Spinal cord (tissue), 10 donors: ENCODE measurements at places on chromosomes 7 and 10.

DNA sequence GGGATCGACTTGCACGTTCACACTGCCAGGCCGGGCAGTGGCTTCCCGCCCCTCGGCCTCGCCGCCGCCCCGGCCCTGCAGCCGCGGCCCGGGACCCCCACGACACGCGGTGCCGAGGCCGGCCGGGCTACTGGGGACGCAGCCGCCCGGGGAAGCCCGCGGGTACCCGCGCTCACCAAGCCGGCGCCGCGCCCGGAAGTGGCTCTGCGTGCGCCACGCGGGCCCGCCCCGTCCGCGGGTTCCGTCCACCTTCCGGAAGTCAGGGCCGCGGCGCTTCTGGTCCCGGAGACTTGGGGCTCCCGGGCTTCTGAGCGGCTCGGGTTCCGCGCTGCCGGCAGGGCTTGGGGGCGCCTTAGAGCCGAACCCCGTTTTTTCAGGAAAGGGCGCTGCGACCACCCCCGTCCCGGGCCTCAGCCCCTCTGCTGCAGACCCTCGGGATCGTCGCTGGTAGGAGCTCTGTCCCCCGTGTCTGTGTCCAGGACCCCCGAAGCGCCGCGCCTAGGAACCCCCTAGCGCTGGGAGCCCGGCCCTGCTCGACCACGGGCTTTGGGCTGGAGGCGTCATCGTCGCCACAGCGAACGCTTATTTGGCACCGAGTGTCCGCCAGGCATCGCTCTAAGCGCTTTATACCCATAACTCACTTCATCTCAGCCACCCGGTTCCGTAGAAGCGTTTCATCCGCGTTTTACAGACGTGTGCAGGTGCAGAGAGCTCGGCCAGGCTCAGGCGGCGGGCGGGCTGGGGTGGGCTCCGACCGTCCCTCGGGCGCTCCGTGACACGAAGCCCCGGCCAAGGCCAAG, at the start of gene PSMG3:
Gene PSMG3, minus strand, starts transcription at position 200 of the 800 bp plus-strand sequence. CDS start 693 bp downstream, outside the sequence.
- H3K27ac ChIP-seq, result peak within 1 kb of the TSS; percentile 95
- no peaks in the 10 kb centered on the region for H3K27me3 ChIP-seq
- peaks cover 38% of the 10 kb centered on the region for H3K4me1 ChIP-seq
- peak; percentile 76 for DNase-seq
- peak within 1 kb of the TSS; percentile 91 for H3K4me3 ChIP-seq

DNA sequence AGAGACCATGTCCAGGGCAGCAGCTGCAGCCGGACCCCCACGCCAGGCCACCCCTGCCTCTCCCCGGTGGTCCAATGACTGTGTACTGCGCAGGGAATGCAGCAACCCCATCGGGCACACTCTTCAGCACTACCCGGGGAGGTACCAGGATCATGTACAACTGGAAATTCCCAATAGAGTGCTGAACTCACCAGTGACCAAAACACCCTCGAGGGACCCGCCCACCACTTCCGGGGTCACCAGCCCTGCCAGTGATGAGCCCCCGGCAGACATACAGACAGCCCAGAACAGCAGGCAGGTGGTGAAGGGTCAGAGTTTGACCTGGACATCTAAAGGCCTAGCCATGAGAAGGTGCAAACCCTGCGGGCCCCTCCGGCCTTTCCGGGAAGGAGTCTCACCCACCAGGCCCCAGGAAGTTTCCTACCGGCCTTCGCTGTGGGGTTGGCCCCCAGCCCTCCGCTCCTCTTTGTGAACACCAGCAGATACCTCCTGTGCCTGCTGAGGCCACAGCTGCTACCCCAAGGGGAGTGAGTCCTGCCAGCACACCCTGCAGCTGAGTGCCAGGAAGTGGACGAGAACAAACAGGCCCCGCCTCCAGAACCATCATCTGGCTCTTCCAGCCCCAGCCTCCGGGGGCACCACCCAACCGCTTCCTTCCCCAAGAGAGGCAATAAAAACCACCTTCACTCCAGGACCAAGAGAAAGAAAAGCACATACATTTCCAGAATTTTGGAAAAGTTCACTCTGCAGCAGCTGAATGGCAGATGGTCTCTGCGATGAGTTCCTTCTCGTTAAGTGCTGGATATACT, 5.0 kb upstream of the ANKRD61 start:
- DNase-seq, result no peak
- H3K4me3 ChIP-seq, result no peak overlapping the region
- peaks cover 4% of the 10 kb centered on the region for H3K4me1 ChIP-seq

DNA sequence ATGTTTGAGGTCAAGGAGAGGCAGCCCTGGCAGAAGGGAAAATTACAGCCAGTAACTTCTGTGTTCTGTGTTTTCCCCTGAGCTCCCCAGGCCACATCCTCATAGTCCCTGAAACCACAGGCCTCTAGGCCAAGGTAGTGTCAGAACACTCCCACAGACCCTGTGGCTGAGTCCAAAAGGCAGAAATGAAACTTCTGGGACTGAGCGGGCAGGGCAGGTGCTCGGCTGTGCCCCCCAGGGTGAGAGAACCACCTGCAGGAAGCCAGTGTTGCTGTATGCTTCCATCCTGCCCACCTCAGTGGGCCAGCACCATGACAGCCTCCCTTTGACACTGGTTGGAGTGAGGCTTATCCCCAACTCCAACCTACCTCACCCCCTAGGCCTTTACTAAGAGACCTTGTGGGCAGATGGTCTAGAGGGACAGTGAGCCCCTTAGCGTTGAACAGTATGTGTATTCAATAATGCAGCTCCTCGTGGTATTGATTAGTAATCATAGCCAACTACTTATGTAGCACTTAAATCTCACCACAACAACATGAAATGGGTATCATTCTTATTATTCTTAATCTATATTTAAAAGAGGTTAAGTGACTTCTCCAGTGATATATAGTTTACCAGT, 30.3 kb downstream of the PIK3CG start:
- H3K27me3 ChIP-seq, result no peaks in the 10 kb centered on the region
- no peaks in the 10 kb centered on the region for H3K4me1 ChIP-seq
- no peak overlapping the region for H3K27ac ChIP-seq

DNA sequence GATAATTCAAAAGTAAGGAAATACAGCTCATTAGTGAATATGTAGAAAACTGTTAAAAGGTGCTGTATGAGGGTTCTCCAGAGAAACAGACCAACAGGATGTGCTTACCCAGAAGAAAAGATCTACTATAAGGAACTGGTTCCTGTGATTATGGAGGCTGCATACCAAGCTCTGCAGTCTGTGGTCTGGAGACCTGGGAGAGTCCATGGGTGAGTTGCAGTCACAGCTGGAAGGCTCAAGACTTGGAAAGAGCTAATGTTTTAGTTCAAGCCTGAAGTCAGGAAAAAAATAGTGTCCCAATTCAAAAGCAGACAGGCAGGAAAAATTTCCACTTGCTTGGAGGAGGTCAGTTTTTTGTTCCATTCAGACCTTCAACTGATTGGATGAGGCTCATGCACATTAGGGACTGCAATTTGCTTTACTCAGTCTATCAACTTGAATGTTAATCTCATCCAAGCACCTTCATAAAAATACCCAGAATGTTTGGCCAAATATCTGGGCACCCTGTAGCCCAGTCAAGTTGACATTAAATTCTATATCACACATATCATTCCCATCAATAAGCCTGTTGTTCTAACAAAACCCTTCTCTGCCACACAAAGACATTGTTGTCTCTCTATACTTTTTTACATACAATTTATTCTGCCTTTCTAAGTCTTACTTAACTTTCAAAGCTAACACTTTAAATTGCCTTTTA, 197.9 kb upstream of the KLF6 start:
- H3K36me3 ChIP-seq, result no peaks in the 10 kb centered on the region
- H3K4me3 ChIP-seq, result no peak overlapping the region
- no peak for DNase-seq
- no peaks in the 10 kb centered on the region for H3K27me3 ChIP-seq
- no peak overlapping the region for H3K27ac ChIP-seq
- peaks cover 3% of the 10 kb centered on the region for H3K4me1 ChIP-seq

GRCh38 chr7:100677308-100678267, 4.0 kb downstream of the GNB2 start:
- H3K27ac ChIP-seq, result no peak overlapping the region
- no peak for DNase-seq
- peaks cover 39% of the 10 kb centered on the region for H3K4me1 ChIP-seq
- H3K4me3 ChIP-seq, result no peak overlapping the region

DNA sequence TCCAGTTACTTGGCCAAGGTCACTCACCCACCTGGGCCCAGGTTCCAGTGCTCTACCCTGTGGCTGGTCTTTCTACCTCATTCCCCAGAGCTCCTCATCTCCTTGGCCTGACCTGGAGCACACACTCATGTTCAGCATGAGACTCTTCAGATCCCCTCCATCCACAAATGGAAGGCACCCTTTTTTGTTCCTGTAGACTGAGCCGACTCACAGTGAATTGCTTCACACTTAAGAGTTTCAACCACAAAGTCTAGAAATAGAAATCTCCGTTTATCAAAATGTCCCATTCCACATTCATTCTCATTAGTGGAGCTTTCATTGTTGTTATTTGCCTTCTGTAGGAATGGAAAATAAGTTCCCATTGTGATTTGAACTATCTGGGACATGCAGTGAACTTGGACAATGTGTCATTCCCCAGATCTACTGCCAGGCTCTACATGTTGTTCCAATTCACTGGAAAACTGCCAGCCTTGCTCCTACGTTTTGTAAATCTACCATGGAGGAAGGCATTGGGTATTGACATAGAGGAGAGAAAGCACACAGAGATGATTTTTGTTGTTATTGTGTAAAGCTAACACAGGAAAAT, 125.3 kb upstream of the CELF2 start:
- no peak for DNase-seq
- no peaks in the 10 kb centered on the region for H3K4me1 ChIP-seq
- no peaks in the 10 kb centered on the region for H3K27me3 ChIP-seq
- no peaks in the 10 kb centered on the region for H3K36me3 ChIP-seq
- H3K27ac ChIP-seq, result no peak overlapping the region
- no peak overlapping the region for H3K4me3 ChIP-seq

- no peak for DNase-seq
- no peak overlapping the region for H3K4me3 ChIP-seq
- no peaks in the 10 kb centered on the region for H3K4me1 ChIP-seq
Measured at GRCh38 chr10:6068422-6068821, 6.3 kb upstream of the IL2RA start.
